ENCODE measurements at places on chromosomes 2 and 18. TPM values are rescaled to one million over a fixed set of nuclear protein-coding genes. Genes with fewer than 3 reads are reported as not detected.
A peak's percentile ranks its signal among the peaks of the same experiment; 100 is the strongest.

The RTP5 gene
- total RNA-seq, result not detected

The CNGA3 gene
- total RNA-seq, result not detected

The CPS1 gene
- total RNA-seq, result 7.2 TPM

The GKN2 gene
- total RNA-seq, result not detected

The TUBA3E gene
- not detected for total RNA-seq

The PLGLB1 gene
- total RNA-seq, result not detected

The HK2 gene
- 6.8 TPM for total RNA-seq

The KLHL41 gene
- 1.6 TPM for total RNA-seq

The VWA3B gene
- 6.1 TPM for total RNA-seq

The KCNG2 gene
- not detected for total RNA-seq

The MYL1 gene
- not detected for total RNA-seq

The BMP10 gene
- total RNA-seq, result not detected

GRCh38 chr2:20049637-20050036 lies 1.8 kb downstream of the LAPTM4A start:
- DNase-seq, result peak; percentile 22

DNA sequence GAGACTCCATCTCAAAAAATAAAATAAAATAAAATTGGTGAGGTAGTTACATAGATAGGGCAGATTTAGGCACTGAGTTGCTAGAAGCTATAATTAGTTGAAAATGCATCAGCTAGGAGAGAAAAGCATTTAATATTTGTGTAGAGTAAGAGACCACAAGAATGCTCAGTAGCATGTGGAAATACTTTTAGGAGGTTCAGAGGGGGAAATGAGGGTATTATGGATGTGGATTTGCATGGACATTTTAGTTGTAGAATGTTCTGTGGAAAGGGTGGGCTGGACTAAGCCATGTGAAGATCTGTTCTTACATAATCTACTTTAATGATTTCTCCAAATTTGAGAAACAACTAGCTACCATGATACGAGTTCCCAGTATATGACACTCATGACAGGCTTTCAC lies 95.5 kb downstream of the ATP9B start:
- DNase-seq, result no peak

- DNase-seq, result no peak
Observed at GRCh38 chr18:60984510-60984909, 348.7 kb upstream of the CDH20 start.

DNA sequence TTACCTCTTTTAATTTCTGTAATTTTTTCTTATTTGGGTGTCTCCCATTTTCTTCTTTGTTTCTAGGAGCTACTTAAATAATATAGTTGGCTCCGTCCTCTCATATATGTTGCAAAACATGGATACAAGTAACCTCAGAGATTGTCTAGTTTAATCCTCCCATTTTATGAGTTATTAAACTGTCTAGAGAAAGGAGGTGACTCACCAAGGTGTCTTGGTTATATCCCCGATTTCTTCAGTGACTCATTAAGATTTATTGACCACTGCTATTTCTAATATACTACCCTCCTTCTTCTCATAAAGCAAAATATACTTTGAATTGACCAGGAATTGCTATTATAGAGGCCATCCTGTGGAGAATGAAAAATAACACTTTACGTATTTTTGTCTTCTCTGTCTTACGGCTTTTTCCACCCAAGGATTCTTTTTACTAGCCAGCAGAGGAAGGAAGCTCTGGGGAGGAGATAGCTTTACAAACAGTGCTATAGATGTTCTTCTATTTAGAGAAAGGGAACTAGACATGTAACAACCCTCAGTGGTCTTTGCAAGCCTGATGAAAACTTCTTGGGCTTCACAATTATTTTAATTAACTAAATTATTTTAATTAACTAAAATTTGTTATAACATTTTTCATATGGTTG lies 300.4 kb upstream of the TNP1 start:
- no peak for DNase-seq

DNA sequence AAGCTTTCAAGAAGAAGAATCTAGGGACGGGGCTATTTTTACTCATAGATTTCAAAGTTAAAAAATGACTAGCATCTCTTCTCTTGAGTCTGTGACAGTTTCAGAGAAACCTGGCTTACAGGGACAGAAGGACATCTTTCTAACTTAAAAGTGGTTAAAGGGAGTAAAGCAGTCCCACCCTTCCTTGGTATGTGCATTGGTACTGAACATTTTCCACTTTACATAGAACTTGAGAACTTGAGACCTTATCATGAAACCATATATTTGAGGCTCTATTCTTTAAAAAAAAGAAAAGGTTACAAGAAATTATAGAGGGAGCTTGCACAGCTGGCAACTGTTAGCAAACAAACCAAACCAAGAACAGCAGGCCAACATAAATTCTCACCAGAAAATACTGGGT lies 73.4 kb upstream of the GAREM1 start:
- DNase-seq, result no peak

GRCh38 chr2:73156539-73157124 lies 43.9 kb upstream of the RAB11FIP5 start:
- peak; percentile 36 for DNase-seq

- no peak for DNase-seq
Observed at GRCh38 chr2:120880381-120880780, 144.7 kb downstream of the GLI2 start.

- no peak for DNase-seq
Observed at GRCh38 chr2:37349231-37349860, 4.9 kb downstream of the QPCT start.

DNA sequence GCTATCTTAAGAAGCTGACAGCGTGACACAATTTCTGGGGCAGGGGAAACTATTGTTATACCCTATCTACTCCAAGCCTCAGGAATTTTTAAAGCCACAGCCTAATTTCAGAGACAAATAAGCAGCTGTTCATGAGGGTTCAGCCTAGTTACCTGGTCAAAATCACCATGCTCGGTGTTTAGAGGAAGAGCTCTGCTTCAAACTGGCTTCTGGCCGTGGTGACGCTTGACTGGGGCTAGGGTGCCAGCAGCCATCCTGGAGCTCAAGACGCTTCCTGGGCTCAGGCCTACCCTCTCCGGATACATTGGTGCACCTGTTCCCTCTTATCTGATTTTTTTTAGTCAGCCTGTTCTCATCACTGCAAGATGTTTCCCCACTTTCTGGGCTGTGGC lies 41.7 kb downstream of the FRZB start:
- DNase-seq, result no peak

- no peak for DNase-seq
Observed at GRCh38 chr2:138780908-138781307, 718 bp upstream of the NXPH2 start.

GRCh38 chr2:1137264-1137663 lies 186.6 kb downstream of the SNTG2 start:
- no peak for DNase-seq

DNA sequence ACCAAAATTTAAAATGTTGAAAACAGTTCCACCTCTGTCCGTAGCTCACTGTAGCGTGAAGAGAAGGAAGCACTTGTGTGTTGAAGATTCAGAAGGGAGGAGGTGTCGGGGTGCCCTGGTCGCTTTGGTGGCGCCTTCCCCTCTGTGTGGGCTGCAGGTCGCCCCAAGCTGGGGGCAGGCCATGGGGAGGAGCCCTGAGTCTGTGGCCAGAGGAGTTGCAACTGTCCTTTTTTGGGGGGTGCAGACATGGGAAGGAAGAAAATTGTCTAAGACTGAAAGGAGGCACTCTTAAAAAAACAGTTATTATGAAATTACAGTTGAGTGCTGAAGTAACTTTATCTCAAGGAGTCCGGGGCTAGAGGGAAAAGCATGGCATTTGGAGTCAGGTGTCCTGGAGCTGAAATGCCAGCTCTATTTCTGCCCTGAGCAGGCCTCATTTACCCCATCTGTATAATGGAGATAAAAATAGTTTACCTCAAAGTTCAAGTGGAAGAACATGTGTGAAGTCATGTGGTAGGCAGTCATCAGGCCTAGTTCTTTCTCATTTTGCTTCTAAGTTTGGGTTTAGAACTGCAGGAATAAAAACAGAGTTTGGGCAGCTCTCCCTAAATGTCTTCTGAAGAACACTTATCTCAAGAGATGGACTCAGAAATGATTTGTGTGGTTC lies 82.1 kb downstream of the RNF144A start:
- no peak for DNase-seq

DNA sequence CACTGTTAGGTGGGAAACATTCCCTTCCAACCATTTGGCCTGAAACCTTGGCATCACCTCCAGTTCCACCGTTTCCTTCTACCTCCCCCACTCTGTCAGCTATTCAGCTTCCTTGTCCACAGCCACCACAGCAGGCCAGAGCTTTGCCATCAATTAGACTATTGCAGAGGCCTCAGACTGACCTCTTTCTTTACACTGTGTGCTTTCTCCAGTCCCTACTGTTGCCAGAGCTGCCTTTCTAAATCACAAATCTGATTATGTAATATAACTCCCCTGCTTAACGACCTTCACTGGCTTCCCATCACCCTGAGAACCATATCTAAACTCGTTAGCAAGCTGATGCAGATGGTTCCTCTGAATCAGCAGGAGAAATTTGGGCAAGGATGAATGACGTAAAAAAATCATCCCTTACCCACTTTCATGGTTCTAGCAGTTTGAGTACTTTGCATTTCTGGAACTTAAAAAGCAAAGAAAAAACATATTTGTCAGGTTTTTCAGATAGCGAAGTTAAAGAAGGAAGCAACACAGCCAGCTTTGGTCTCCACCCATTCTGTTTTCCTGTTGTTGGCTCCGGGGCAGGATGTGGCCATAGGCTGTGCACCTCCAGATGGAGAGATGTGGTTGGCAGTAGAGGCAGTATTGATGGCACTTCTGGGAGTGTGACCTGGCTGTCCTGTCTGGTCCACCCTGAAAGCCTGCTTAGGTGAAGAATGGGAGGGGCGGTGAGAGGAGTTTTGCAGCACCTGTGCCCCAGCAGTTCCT lies 422.1 kb downstream of the PARD3B start:
- no peak for DNase-seq

DNA sequence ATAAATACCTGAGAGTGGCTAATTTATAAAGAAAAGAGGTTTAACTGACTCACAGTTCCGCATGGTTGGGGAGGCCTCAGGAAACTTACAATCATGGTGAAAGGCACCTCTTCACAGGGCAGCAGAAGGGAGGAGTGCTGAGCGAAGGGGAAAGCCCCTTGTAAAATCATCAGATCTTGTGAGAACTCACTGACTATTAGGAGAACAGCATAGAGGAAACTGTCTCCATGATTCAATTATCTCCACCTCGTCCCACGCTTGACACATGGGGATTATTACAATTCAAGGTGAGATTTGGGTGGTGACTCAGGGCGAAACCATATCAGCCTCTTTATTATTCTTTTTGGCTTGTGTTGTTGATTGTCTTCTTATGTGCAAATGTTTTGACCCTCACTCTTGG lies 76.2 kb downstream of the WDR7 start:
- DNase-seq, result no peak

DNA sequence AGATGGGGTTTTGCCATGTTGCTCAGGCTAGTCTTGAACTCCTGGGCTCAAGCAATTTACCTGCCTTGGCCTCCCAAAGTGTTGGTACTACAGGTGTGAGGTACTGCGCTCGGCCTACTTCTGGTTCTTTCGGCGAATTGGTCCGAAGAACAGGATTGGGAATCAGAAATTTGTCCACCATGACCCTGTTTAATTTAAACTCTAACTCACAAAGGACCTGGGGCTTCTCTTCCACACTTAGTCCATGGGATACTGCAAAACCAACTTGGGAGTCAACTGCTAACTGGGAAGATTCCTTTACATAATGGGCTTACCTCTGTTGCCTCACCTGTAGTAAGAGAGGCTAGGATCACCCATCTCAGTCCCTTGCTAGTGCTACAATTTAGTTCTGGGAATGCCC lies 79.8 kb upstream of the ZFP36L2 start:
- no peak for DNase-seq

DNA sequence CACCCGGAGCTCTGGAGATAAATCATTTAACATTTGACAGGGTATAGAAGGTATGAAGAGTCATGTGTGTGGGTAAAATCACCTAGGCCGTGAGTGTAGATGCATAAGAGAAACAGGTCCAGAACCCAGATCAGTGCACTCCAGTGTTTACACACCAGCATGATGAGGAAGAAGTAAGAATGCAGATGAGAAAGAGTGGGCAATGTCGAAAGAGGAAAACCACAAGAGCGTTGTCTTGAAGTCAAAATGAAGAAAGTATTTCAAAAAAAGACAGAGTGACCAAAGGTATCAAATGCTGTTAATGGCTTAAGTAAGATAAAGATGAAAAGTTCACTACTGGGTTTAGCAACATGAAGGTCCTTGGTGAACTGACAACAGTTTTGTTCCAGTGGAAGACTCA lies 32.0 kb upstream of the PLB1 start:
- DNase-seq, result no peak

DNA sequence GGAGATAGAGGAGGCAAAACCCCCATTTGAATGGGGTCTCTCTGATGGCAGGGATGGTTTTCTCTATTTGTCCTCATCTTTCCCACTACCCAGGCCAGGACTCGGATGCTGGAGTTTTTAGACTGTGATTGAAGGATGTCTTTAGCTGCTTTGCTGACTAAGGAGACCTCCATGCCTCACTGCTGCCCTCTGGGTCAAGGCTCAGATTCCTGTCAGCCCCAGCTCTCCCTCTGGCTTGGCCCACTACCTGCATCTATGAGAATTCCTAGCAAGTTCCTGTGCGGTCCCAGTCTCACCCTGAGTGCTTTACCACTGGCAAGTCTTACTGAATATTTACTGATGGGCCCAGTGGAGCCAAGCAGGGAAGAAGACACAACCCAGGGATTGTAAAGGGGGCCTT lies 184.0 kb downstream of the CELF4 start:
- no peak for DNase-seq

DNA sequence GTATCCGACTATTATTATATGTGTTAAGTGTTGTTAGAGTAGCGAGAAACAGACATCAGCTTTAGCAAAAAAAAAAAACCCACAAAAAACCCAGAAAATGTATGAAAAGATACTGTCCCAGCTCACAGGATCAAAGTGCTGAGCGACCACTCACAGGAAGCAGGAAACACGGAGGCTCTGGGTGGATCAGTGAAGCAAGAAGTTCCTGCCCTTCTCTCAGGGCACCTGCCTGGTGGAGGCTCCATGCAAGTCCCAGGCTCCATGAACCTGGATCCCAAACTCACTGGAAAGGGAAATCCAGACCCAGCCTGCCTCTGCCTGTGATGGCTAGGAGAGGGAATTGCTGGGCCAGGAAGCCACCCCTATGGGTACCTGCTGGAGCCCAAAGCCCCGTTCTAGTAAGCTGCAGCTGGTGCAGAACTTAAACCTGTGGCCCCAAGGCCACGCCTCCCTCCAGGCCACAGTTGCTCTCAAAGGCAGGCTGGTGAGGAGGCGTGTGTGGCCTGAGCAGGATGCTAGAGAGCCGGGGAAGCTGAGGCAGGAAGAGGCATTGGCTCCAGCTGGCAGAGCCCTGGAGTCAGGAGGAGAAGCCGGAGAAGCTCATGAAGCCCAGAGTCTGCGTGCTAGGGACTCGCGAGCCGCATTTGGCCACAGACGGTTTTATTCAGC lies 63.5 kb upstream of the TAF1B start:
- no peak for DNase-seq
